ENCODE measurements at places on chromosomes 11 and 22.

- no peak for DNase-seq
Observed at GRCh38 chr11:114059278-114059983, at the start of gene ZBTB16. ZBTB16 (plus strand) TSS chr11:114059711; CDS start chr11:114063301, 3,590 bp downstream.

DNA sequence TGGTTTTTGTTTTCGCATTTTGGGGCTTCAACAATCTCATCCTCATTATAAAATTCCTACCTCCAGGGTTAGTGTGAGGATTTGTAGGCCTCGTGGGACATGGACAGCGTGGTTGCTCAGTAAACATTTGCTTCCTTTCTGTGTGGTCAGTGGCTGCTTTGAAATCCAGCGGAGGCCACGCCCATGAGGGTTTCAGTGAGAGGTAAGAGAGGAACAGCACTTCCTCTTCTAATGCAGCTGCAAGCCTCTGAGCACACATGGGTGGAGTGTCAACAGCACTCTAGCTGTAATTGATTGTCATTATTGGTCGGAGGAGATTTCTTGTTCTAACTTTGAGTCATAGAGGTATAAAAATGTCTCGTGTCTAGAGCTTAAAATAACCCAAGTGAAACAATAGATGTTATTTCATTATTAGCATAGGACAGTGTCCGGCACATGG is 6.0 kb upstream of the ARHGAP42 start:
- DNase-seq, result peak; percentile 76

DNA sequence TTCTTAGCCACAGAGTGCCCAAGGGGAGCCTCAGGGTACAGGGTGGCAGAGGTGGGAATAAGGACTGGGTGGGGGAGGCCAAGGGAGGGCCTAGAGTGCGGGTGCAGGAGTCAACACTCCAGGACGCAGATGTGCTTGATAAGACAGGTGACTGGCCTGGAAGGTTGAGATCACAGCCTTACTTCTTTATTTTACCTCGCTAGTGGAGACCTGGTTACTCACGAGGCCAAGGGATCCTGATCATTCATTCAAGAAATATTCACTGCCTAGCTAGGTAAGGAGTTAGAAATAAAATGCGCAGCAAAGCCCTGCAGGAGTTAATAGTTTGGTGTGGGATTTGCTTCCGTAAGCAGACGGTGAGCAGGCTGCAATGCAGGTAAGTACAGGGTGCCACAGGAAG is 13.2 kb upstream of the PEX26 start:
- DNase-seq, result no peak

DNA sequence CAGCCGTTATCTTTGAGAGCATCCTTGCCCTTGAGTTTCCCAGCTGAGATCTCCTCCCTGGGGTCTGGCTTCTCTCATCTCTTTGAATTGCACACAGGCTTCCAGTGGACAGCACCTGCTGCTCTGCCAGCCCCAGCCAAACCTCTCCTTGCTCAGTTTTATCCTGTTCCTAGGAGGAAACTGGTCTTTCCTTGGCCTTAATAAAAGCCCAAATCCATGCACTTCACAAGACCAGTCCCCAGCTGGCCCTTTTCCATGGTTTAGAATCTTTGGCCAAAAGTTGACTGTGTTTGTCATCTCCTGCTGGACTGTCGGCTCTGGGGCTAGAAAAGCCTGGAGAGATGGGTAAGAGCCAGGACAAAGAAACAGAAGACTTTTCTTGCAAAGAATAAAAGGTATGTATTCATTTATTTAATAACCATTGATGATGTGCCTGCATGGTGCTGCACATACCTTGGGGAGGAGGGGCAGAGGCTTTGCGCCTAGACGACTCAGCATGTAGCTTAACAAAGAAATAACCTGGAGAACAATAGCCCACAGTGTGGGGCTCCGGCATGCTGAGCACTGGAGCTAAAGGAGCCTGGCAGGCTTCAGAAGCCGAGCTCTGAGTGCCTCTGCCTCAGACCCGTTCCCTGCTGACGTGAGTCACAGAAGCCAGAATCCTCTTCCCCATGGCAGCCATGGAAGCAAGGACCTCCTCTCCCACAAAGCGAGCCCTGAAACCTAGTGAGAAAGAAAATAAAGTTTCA is 319.3 kb upstream of the B3GAT1 start:
- no peak for DNase-seq

GRCh38 chr11:69861901-69862300 is 42.7 kb upstream of the FGF3 start:
- DNase-seq, result no peak

GRCh38 chr22:48370508-48371325 is 1457.0 kb downstream of the BRD1 start:
- no peak for DNase-seq

DNA sequence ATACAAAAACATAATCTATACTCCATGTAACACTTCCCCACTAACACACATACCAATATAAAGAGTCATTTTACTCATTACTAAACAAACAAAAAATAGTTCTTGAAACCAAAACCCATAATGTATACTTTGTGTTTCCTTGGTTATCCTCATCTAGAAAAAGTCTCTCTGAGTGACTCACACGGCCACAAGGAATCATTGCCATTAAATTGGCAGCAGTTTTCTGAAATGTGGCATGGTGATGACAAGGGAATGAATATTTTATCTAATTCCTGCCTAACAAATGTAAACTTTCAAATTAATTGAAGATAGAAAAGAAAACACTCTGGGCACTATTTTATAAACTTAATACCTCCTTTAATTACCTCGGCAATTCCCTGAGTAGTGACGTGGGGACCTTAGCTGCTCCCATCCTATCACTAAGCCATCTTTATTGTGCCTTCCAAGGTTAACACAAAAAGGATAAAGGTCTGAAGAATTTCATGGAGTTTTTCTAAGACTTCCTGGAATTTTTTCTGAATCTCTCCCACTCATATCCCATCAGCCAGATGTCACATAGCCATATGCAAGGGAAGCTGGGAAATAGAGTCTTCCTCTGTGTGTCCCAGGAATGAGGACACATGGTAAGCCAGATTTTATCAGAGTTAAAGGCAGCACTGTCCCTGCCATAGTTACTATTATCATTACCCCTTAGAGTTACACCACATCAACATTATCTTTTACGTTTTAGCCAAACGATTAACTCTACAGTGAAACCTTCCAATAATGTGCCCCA is 857.2 kb upstream of the TENM4 start:
- peak; percentile 80 for DNase-seq

DNA sequence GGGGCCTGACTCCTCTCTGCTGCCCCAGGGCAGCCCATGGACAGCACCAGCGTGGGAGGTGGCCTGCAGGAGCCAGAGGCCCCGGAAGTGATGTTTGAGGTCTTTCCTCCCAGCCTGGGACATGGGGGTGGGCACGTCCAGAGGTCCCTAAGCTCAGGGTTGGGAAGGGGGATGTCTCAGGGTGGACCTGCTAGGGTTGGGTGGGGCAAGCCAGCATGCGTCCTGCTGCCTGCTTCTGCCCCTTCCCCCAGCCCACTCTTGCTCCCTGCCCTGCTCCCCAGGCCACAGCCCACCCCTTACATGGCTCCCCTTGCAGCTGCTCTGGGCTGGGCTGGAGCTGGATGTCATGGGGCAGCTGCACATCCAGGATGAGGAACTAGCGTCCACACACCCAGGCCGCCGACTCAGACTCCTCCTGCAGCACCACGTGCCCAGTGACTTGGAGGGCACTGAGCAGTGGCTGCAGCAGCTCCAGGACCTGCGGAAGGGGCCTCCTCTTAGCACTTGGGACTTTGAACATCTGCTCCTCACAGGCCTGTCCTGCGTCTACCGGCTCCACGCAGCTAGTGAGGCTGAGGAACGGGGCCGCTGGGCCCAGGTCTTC is 1.3 kb downstream of the FAM180B start:
- no peak for DNase-seq

- DNase-seq, result peak; percentile 28
Observed at GRCh38 chr11:116420030-116420429, 352.8 kb downstream of the BUD13 start.

- DNase-seq, result no peak
Observed at GRCh38 chr11:94279996-94280395, 24.4 kb upstream of the IZUMO1R start.

DNA sequence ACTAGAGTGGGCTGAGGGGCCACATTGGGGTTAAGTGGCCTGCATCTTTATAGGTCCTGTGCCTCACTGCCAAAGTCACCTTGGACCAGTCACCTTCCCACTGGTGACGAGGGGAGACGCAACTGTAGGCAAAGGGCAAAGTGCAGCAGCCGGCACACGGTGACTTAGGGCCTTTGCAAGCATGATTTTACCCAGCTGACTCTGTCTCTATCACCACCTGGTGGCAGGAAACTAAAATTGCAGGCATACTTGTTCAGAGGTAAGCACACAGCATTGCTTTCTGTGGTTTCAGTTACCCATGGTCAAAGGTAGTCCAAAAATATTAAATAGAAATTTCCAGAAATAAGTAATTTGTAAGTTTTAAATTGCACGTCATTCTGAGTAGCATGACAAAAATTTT is 1164.4 kb downstream of the BRD1 start:
- DNase-seq, result no peak
